ENCODE measurements at places on chromosomes 13 and 19.

DNA sequence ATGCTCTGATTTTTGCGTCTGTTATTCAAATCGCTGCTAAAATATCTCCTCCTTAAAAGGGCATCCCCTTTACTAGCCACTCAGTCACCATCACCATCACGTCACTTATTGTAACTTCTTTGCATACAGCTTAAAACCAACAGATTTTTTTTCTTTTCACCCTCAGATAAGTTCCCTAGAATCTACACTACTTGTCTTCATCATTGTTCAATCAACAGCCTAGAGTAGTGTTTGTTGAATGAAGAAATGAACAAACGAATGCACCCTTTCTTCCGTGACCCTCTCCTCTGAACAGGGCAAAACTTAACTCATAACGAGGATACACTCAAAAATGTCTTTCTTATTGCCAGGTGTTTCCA lies 1.1 kb upstream of the AKAP11 start:
- no peak for DNase-seq

DNA sequence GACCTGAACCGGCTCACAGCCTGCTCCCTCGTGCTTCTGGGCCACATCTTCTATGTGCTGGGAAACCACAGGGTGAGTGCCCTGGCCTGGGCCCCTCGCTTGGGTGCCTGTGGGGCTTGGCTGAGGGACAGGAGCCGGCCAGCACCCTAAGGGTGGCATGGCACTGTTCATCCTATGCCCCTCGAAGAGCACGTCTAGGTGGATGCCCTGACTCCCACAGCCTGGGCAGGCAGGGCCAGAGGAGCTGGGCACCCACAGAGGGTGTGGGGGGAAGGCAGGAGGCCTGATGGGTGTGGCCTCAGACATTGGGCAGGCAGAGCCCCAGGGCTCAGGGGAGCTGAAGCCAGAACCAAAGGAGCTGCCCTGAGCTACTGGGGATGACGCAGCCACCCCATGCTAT lies 28.7 kb downstream of the MAU2 start:
- DNase-seq, result no peak

DNA sequence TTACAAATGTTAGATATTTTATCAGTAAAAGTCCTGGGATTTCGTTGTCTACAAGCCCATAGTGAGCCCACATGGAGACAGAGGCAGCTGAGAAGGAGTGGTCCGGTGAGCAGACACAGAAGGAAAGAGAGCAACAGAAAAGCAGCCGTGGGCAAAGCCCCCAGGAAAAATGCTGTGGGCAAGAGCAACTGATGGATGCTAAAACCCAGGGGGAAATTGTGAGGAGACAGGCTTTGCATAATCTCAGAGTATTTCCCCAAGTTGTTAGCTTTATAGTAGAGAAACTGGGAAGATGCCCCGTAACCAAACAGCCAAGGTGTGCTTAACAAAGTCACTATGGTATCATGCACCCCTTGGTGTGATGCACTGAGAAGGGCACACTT lies 35.1 kb downstream of the GJA3 start:
- no peak for DNase-seq

DNA sequence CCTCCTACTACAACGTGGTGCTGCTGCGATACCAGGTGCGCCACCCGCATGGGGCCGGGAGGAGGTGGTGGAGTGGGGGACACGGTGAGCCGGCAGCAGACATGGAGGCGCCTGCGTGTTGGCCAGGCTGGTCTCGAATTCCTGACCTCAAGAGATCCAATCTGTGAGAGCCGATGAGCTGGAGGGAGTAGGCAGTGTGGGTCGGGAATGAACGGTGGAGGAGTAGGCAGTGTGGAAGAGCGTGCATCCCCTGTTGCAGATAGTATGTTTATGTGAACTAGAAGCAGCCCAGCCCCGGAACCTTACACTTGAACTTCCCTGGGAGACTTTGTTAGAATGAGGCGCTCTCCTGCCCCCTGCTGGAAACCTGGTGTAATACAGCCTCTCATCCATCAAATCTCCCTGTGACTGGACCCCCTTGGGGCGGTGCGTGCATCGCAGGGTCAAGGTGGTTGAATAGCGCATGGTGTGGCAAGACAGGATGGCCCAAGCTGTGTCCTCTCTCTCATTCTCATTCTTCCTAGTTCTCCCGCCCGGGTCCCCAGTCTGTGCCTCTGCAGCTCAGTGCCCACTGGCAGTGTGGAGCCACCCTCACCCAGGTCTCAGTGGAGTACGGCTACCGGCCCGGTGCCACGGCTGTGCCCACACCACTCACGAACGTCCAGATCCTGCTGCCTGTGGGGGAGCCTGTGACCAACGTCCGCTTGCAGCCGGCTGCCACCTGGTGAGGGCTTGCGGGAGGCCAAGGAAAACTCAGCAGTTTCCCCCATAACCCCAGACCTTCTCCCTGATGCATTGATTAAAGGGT lies 10.5 kb upstream of the B3GNT3 start:
- DNase-seq, result peak; percentile 50

- DNase-seq, result no peak
These were observed at the start of gene OR10H1 for GRCh38 chr19:15815306-15815705. TSS of gene OR10H1 (minus strand) at chr19:15815664. CDS start at chr19:15808037, 7,627 bp downstream.

DNA sequence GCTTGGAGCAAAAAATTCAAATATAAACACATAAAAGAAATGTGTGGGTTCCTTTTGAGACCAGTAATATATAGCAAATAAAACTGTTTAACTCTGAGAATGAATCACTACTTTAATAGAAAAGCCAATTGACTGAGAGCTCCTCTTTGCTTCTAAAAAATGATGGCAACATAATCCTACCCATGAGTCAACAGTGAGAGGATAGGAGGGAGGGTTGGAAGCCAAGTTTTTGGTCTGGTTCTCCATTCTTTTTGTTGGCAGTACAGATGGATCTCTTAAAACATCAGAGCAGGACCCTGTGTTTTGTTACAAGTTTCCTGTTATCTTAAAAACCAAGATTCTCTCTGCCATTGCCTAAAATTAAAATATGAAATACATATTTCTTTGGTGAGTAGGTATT lies 50.0 kb upstream of the POSTN start:
- DNase-seq, result no peak

DNA sequence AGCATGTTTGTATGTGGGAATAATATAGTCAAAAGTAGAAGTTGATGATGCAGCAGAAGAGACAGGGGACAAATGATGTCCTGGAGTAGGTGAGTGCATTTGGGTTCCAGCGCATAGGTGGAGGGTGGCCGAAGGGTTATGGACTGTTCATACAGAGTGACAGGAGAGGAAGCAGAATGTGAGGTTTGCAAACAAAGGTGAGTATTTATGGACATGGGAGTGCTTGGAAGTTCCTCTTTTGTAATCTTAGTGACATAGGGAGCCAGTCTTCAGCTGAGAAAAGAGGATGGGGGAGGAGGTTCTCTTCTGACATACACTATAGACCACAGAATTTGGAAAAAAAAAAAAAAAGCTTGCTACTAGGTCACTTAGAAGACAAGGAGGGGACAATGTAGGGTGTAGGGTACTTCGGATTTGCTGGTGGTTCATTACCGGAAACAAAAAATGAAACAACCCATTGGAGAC lies 331.6 kb downstream of the DLEU7 start:
- no peak for DNase-seq

DNA sequence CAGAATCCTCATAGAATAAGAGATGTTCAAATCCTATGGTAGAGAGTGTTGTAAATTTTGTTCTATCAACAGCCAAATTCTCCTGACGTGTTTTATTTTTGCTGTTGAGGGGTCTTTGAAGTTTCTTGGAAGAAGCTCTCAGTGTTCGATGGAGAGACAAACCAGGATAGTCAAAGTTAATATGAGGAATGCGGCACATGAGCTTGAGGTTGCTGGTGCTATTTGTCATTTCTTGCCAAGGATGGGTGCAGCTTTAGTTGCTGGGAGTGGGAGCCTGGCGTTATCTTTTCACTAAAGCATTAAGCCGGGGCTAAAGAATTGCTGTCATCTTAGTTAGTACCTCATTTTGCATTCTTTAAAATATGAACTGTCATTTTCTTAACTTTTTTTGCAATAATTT lies 239.9 kb upstream of the CSNK1A1L start:
- DNase-seq, result no peak

- DNase-seq, result no peak
These were observed 428.5 kb upstream of the NBEA start for GRCh38 chr13:34513526-34513925.

GRCh38 chr13:53090461-53090860 lies 61.8 kb downstream of the OLFM4 start:
- DNase-seq, result no peak

- DNase-seq, result no peak
These were observed 3.2 kb upstream of the LGALS13 start for GRCh38 chr19:39599116-39599515.

DNA sequence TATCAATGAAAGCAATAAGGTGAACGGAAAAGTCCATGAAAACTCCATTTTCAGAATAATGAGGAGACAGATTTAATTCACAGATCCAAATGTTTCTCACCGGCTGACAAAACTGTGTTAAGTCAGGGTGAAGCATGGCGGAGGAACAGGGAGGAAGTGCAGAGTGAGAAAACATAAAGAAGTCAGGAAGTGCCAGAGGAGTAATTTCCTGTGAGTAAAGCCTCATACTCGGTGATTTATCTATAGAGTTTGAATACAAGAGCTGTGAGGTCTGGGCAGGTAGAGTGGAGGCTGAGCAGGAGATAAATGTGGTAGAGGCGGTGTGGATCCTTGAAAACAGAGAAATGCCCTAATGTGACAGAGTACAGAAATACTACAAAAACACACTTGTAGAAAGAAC lies 11.4 kb downstream of the CARD8 start:
- no peak for DNase-seq

DNA sequence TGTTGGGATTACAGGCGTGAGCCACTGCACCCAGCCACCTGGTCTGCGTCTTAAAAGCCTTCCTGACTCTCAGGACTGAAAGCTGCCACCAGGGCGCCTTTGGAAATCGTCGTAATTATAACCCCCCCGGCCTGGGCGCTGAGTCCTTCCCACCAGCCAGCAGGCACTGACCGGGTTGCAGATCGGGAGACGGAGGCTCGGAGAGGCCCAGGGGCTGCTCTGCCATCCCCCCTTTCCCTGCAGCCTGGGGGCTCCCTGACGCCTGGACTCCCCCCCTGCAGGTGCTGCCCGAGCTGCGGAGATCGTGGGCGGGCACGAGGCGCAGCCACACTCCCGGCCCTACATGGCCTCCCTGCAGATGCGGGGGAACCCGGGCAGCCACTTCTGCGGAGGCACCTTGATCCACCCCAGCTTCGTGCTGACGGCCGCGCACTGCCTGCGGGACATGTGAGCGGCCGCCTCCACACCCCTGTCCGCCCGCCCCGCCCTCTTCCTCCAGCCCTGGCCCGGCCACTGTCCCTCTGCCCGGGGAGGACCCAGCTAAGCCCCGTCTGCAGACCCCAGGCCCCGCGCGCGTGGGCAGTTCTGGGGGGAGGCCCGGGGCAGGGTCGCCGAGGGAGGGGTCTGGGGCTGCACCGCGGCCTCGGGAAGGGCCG lies 2.5 kb downstream of the PRTN3 start:
- DNase-seq, result no peak
